CD8-positive, alpha-beta T cell (primary cell): ENCODE measurements at places on chromosomes 11 and 22. TPM values are rescaled to one million over a fixed set of nuclear protein-coding genes. Genes with fewer than 3 reads are reported as not detected.

The RTN4RL2 gene
- total RNA-seq = 0.31 TPM

The LYVE1 gene
- not detected for total RNA-seq

The SYT8 gene
- total RNA-seq = not detected

The KCTD14 gene
- total RNA-seq = not detected

The NCR3LG1 gene
- total RNA-seq = 11.2 TPM

The OR8D4 gene
- not detected for total RNA-seq

The OR4D5 gene
- total RNA-seq = not detected

The SPDYC gene
- not detected for total RNA-seq

The MYEOV gene
- total RNA-seq = 0.57 TPM

The NXF1 gene
- 356 TPM for total RNA-seq

The GRK3 gene
- 2.3 TPM for total RNA-seq

The TIMP3 gene
- not detected for total RNA-seq

The B3GAT1 gene
- total RNA-seq = 0.42 TPM

DNA sequence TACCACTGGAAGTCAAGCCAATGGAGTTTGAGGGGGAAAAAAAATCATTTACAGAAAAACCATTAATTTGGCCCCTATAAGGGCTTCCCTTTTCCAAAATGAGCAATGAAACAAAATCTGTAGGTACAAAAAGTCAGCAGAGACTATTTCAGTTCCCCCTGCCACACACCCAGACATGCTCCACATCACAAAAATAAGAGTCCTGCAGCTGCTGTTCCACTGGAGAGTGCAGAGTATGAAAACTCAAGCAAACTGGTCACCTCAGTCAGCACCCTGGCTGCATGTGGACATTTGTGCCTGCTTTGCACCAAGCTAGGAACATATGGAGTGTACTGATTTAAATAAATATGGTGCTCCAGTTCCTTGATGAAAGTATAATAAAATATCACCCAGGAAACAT lies 15.1 kb downstream of the POU2AF1 start:
- DNase-seq = no peak

- DNase-seq = no peak
Observed at GRCh38 chr11:1049911-1050580, 13.5 kb upstream of the MUC6 start.

GRCh38 chr11:93482556-93482955 lies 60.6 kb downstream of the SMCO4 start:
- DNase-seq = no peak

- no peak for DNase-seq
Observed at GRCh38 chr11:11668274-11668673, 46.5 kb upstream of the GALNT18 start.

DNA sequence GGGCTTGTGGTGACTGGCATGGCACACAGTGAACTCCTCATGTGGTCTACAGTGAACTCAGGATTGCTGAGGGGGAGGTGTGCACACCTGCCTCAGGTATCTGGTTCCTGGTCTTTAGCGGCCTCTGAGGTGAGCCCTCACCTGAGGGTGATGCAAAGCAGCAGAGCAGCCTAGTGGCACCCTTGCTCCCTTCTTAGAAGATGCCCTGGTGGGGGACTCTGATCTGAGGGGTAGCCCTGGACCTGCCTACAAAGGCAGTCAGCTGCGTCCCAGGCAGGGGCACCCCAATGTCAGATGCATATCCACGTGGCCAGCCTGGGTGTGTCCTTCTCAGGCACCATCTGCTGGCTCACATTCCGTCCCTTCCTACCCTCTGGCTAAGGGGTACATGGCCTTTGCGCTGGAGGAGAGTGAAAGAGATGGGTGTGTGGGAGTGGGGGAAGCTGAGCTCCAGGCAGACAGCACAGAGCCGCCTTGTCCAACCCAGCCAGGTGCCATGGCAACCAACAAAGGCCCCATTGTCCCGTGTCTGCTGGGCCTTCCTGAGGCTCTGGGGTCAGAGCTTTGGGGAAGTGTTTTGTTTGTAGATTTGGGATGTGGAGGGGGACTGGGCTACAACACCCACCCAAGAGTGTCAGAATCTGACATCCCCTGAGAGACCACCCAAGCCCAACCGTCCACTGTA lies 5.8 kb downstream of the PLEKHB1 start:
- DNase-seq = no peak

GRCh38 chr11:82733444-82734119 lies at the start of gene FAM181B:
Gene FAM181B (minus strand): TSS chr11:82733864. CDS start chr11:82733729, 135 bp downstream.
- DNase-seq = peak; percentile 27

DNA sequence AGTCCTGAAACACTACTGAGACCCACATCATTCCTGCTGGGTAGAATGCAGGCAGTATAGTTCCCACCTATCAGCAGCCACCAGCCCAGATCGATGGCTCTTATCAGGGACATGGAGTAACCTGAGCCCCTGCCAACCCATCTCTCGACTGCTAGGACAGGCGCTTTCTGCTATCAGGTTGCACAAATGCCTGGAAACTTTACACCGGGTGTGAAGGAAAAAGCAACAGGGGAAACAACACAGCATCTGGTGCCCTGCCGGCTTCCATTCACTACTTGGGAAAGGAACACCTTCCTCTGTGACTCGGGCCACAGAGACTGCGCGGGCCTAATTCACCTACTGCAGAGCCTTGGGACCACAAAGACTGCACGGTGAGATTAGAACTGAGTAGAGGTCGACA lies 18.5 kb downstream of the RBFOX2 start:
- no peak for DNase-seq

DNA sequence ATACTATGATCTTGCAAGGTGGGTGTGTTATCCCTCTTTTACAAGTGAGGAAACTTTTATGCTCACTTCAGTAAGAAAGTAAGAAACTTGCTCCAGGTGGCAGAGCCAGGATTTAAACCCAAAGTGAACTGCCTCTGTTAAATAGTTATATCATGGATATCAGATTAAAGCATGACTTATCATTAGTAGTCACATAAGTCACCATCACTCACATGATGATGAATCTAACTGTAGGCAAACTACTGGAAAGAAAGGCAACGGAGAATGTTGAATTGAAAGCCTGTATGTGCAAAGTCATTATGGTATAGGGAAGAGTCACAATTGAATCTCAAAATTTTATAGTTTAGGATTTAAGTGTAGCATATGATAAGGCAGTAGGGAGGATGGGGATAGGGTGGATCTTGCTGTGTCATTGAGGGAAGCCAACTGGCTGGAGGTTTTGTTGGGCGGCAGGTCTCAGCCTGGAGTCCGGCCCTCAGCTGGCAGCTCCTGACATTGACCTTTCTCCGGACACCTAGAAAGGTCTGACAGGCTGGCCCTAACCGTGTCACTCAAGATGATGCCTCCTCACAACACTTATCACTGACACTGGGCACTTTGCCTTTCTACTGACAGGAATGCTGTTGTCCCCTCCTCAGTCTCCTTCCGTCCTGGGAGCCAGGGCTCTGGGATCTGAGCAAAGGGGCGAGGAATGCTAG lies 98.3 kb downstream of the EMSY start:
- no peak for DNase-seq

- no peak for DNase-seq
Observed at GRCh38 chr11:72673943-72674828, at the start of gene PDE2A. Gene PDE2A (minus strand): TSS chr11:72674422. CDS start chr11:72674207, 215 bp downstream.

GRCh38 chr11:114353443-114353842 lies 46.9 kb downstream of the C11orf71 start:
- DNase-seq = no peak

DNA sequence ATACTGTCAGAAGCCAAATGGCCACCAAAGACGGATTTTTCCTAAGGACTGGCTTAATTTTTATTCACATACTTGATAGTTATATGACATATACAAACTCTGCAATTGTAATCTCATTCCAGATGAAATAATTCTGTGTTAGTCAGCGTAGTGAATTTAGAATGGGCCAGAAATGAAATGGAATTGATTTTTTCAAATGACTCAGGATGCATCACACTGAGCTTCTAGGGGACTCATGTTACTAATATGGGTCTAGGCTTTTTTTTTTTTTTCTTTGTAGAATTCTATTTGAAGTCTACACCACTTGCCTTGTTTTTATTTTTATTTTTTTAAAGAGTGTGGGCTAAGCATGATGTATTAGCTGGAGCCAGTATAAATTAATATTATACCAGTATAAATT lies 62.7 kb downstream of the SPECC1L start:
- DNase-seq = no peak

DNA sequence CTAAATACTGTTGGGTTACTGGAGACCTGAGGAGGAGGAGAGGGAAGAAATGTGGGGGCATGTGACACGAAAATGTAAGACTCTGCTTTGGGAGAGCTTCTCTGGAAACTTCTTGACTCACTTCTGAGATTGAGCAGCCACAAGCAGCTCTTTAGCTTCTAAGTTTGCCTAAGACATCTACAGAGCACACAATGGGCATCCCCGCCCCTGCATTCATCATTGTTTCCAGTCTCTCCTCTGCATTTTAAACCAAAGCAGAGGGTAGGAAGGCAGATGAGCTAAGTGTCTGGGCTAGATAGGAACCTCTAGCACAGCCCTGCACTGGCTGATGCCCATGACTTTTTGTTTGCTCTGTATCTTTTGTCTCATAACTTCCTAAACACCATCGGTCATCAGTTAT lies 2.1 kb upstream of the OR52D1 start:
- DNase-seq = no peak

GRCh38 chr11:118673361-118674081 lies 5.9 kb downstream of the TREH start:
- no peak for DNase-seq

- DNase-seq = no peak
Observed at GRCh38 chr11:17132654-17133053, 55.2 kb upstream of the RPS13 start.

GRCh38 chr11:72191961-72192381 lies at the start of gene FOLR1:
Gene FOLR1 (plus strand): TSS chr11:72192140. CDS start chr11:72192174, 34 bp downstream.
- no peak for DNase-seq

DNA sequence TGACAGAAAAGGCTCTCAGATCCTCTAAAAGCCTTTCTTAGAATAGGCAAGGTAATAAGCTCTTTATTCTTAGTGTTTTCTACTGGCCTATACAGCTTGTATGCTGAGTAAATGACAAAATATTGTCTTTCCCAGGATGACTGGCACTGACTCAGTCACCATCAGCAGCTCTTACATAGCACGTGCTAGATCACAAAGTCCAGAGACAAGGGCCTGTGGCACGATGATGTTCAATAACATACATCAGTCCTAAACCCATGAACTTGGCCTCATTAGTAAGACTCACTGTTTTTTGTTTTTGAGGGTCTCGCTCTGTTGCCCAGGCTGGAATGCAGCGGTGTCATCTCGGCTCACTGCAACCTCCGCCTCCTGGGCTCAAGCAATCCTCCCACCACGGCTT lies 42.7 kb downstream of the CELF1 start:
- DNase-seq = no peak

DNA sequence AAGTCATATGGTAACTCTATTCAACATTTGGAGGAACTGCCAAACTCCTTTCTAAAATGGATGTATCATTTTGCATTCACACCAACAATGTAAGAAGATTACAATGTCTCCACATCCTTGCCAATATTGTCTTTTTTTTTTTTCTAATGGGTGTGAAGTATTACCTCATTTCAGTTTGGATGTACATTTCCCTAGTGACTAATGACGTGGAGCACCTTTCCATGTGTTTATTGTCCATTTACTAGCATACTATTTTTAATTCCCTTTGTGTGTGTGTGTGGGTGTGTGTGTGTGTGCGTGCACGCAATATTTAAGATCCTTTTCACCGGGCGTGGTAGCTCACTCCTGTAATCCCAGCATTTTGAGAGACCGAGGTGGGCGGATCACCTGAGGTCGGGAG lies 62.7 kb downstream of the APOL3 start:
- DNase-seq = no peak

DNA sequence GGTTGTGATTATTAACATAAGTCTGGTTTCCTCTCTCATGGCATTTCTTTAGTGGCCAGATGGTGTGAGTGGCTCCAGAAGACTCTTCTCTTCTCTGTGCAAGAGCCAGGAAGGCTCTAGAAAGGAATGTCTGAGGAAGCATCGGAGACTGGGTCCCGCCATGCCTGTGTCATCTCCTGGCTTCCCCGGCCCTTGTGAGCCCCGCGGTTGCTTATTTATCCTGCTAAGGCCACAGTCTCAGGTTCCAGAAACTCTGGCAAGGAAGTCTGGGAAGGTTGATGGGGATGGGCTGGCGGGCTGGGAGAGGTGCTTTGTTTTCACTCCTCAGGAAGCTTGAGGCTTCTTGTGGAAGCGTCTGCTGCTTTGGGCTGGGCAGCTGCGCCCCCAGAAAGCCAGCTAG lies 18.9 kb downstream of the BCR start:
- no peak for DNase-seq

DNA sequence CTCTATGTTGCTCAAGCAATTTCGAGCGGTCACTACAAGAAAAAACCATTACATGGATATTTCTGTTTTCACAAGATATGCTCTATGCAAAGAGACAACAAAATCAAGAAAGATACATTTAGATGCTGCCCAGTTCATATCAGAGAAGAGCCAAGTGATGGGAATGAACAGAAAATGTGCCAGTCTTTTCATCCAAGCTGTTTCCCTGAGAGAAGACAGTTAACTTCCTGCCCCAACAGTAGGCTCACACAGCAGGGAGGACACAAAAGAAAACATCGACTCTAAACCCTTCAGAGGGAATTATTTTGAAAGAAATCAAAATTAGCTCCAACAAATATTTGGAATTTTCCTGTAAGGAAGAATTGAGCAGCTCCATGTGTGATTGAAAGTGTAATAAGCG lies 11.6 kb downstream of the JAML start:
- no peak for DNase-seq

DNA sequence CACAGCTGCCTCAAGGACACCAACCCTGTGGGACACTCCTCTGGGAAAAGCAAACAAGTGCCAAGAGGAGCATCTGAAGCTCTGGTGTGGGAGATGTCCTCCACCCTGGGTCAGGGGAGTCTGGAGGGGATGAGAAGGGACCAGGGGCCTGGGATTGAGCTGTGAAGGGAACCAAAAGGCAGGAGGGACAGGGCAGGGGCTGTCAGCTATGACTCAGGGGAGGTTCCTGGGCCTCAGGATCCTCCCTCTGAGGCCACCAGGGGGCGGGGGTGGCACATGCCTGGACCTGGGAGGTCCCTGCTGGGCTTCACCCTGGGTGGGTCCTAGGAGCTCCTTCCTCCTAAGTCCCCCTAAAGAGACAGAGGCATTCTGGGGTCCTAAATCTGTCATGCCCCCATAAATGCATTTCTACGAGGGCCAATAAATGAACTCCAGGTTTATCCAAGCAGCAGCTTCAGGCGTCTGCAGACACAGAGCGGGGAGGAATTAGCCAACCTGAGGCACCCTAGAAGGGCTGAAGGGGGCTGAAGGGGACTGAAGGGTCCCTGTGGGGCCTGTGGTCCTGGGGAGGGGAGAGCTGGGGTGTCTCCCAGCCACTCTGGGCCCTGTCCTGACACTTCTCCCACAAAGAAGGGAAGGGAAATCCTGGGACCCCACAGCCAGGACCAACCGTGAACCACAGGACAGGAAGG lies 31.9 kb upstream of the IGLL5 start:
- DNase-seq = peak; percentile 69

GRCh38 chr22:39238966-39239505 lies 5.7 kb downstream of the PDGFB start:
- no peak for DNase-seq

GRCh38 chr11:76162336-76163288 lies 43.7 kb downstream of the WNT11 start:
- DNase-seq = no peak

GRCh38 chr11:67351275-67352005 lies 1.9 kb downstream of the POLD4 start:
- DNase-seq = peak; percentile 46
